Activated T-cell treated with anti-CD3 and anti-CD28 coated beads, Interleukin-2, amount 50 U/mL, for 72 hours (primary cell): ENCODE measurements at places on chromosomes 1 and 21.

GRCh38 chr1:182484531-182485257, 34.7 kb downstream of the RGSL1 start:
- no peak overlapping the region for H3K4me3 ChIP-seq
- H3K27ac ChIP-seq, result no peak overlapping the region
- peaks cover 4% of the 10 kb centered on the region for H3K27me3 ChIP-seq
- no peaks in the 10 kb centered on the region for H3K36me3 ChIP-seq

DNA sequence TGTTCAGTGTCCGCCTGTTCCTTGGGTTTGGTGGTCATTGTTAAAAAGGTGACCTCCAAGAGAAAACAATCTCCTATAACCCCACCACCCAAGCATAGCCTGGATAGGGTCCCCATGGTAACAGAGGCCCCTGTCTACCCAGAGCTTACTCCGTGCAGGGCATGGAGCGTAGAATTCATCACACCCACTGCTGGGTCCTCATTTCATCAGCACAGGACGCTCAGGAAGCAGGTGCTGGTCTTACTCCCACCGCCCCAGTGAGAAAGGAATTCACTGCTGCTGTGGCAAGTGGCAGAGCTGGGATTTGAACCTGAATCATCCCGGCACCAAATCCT, 37.0 kb downstream of the ARHGEF10L start:
- H3K27ac ChIP-seq, result no peak overlapping the region
- no peak for DNase-seq
- no peaks in the 10 kb centered on the region for H3K27me3 ChIP-seq
- no peak overlapping the region for H3K4me3 ChIP-seq

- DNase-seq, result peak; percentile 69
- H3K27ac ChIP-seq, result no peak overlapping the region
- H3K27me3 ChIP-seq, result peaks cover 65% of the 10 kb centered on the region
- H3K4me3 ChIP-seq, result no peak overlapping the region
- peaks cover 14% of the 10 kb centered on the region for H3K4me1 ChIP-seq
These were observed 6.9 kb downstream of the ACKR1 start for GRCh38 chr1:159211331-159212136.

- H3K27me3 ChIP-seq, result no peaks in the 10 kb centered on the region
- peaks cover 20% of the 10 kb centered on the region for H3K4me1 ChIP-seq
These were observed 6.7 kb upstream of the GATAD2B start for GRCh38 chr1:153929426-153929825.

GRCh38 chr1:172206256-172206655, 214.2 kb upstream of the C1orf105 start:
- no peaks in the 10 kb centered on the region for H3K27me3 ChIP-seq
- H3K4me1 ChIP-seq, result no peaks in the 10 kb centered on the region
- DNase-seq, result no peak
- H3K27ac ChIP-seq, result no peak overlapping the region
- peaks cover 2% of the 10 kb centered on the region for H3K36me3 ChIP-seq

GRCh38 chr21:34543017-34543416, 31.0 kb upstream of the KCNE1 start:
- peaks cover 5% of the 10 kb centered on the region for H3K36me3 ChIP-seq
- DNase-seq, result no peak
- no peaks in the 10 kb centered on the region for H3K27me3 ChIP-seq
- no peak overlapping the region for H3K4me3 ChIP-seq

GRCh38 chr21:46572850-46573249, 32.0 kb downstream of the S100B start:
- H3K27ac ChIP-seq, result no peak overlapping the region
- DNase-seq, result no peak
- no peak overlapping the region for H3K4me3 ChIP-seq
- H3K27me3 ChIP-seq, result no peaks in the 10 kb centered on the region

- H3K27ac ChIP-seq, result no peak overlapping the region
- no peaks in the 10 kb centered on the region for H3K4me1 ChIP-seq
- DNase-seq, result no peak
- no peak overlapping the region for H3K4me3 ChIP-seq
- no peaks in the 10 kb centered on the region for H3K27me3 ChIP-seq
- H3K36me3 ChIP-seq, result peaks cover 34% of the 10 kb centered on the region
These were observed 124.2 kb downstream of the VPS13D start for GRCh38 chr1:12353981-12354380.
